ENCODE measurements at places on chromosomes 6 and 20.

DNA sequence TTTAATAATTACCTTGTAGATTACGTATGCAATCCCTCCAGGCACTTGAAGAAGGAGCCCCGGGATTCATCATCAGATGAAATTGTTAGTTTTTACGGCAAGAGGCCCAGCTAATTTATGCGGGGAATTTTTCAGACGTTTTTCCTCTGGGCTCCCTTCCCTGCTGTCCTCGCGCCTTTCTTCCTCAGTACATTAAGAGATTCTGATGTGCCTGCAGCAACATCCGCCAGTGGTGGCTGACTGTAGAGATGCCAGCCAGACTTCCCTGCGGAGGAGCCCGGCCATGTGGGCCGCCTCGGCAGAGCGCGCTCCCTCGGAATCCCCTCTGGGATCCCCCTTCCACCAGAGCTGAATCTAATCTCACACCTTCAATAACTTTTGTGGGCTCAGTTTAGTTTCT, 46.4 kb upstream of the POU3F2 start:
- DNase-seq, result no peak
- H3K4me3 ChIP-seq, result no peak overlapping the region
- no peaks in the 10 kb centered on the region for H3K36me3 ChIP-seq
- no peaks in the 10 kb centered on the region for H3K4me1 ChIP-seq
- peaks cover 11% of the 10 kb centered on the region for H3K27me3 ChIP-seq

DNA sequence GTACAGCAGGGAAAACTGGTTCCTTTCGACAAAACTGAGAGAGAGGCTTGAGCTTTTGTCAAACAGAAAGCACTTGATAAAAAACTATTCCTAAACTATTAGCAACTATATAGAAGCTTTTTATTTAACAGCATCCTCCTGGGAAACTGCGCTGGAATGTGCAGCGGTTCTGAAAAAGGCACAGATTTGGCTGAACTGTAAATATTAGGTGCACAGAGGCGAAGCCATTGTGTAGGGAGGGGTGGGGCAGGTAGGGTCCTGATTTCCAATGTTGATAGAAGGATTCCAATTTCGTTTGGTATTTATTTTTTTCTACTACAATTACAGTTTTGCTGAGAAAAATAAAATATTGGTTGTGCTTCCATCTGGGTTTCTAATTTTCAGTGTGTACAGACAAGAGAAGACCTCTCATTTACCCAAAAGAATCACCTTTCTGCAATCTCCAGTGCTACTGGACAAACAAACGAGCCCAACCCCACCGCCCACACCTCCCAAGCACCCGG, 698 bp upstream of the SH3BGRL2 start:
- H3K4me1 ChIP-seq, result peaks cover 12% of the 10 kb centered on the region
- H3K27ac ChIP-seq, result no peak overlapping the region
- H3K27me3 ChIP-seq, result peaks cover 27% of the 10 kb centered on the region

GRCh38 chr6:139186242-139186641, 51.4 kb downstream of the HECA start:
- no peaks in the 10 kb centered on the region for H3K4me1 ChIP-seq
- no peak overlapping the region for H3K27ac ChIP-seq
- H3K27me3 ChIP-seq, result no peaks in the 10 kb centered on the region

- no peaks in the 10 kb centered on the region for H3K36me3 ChIP-seq
- H3K4me3 ChIP-seq, result no peak overlapping the region
- peak overlapping the region; percentile 4 for H3K27ac ChIP-seq
- no peaks in the 10 kb centered on the region for H3K27me3 ChIP-seq
- peaks cover 34% of the 10 kb centered on the region for H3K4me1 ChIP-seq
- DNase-seq, result no peak
These were observed 23.7 kb downstream of the NCOA7 start for GRCh38 chr6:125814481-125814880.

DNA sequence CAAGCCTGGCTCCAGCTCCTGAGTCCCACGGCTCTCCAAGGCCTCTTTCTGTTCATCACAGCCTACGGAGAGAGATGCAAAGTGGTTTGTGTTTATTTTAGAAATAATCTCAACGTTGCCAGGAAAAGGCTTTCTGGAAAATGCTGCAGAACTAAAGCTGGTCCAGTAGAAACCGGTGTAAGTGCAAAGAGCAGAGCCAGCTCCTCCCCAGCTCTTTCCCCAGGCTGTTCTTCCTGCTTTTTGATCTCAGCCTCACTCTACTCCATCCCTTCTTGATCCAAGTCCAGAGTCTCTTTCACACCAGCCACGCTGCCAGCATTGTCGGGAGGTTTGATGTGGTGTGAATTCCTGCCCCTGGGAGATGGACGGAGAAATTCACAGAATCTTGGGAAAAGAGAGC, 69.8 kb downstream of the TMEM170B start:
- no peaks in the 10 kb centered on the region for H3K27me3 ChIP-seq
- H3K4me3 ChIP-seq, result no peak overlapping the region
- DNase-seq, result no peak

All from SJSA1 (cell line).